CD14-positive monocyte (primary cell): ENCODE measurements at places on chromosomes 12 and 14. TPM values are rescaled to one million over a fixed set of nuclear protein-coding genes. Genes with fewer than 3 reads are reported as not detected.
A peak's percentile ranks its signal among the peaks of the same experiment; 100 is the strongest.

DNA sequence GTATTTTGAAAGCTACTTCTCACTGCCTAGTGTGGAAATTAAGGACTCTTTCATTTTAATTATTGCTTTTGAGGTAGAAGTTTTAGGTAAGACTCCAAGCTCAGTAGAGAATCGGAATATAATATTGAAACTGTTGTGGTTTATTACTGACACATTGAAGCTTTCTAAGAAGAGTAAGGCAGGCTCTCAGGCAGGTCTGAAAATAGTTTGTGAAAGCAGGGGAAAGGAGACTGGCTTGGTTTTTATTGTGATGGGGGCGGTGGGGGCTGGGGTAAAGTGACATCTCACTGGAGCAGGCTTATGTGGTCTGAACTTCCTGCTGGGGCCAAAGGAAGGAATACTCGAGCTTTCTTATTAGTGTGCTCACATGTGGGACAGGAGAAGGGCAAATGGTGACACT, 79.5 kb downstream of the OTOGL start:
- no peak overlapping the region for H3K4me3 ChIP-seq
- H3K4me1 ChIP-seq = no peaks in the 10 kb centered on the region
- no peak for DNase-seq
- H3K27ac ChIP-seq = no peak overlapping the region
- H3K36me3 ChIP-seq = no peaks in the 10 kb centered on the region

GRIP1 gene
- not detected for polyA plus RNA-seq

- H3K4me3 ChIP-seq = no peak overlapping the region
- no peaks in the 10 kb centered on the region for H3K36me3 ChIP-seq
Observed at GRCh38 chr12:52377266-52377665, 8.2 kb downstream of the KRT84 start.

DNA sequence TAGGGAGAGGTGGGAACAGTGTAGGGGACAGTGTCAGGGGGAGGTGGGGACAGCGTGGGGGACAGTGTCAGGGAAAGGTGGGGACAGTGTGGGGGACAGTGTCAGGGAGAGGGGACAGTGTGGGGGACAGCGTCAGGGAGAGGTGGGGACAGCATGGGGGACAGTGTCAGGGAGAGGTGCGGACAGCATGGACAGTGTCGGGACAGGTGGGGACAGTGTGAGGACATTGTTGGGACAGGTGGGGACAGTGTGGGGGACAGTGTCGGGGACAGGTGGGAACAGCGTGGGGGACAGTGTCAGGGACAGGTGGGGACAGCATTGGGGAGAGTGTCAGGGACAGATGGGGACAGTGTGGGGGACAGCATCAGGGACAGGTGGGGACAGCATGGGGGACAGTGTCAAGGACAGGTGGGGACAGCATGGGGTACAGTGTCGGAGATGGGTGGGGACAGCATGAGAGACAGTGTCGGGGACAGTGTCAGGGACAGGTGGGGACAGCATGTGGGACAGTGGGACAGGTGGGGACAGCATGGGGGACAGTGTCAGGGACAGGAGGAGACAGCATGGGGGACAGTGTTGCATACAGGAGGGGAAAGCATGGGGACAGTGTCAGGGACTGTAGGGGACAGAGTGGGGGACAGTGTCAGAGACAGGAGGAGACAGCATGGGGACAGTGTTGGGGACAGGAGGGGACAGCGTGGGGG, 139.0 kb downstream of the TMEM121 start:
- H3K27me3 ChIP-seq = no peaks in the 10 kb centered on the region
- no peak overlapping the region for H3K4me3 ChIP-seq
- H3K36me3 ChIP-seq = no peaks in the 10 kb centered on the region
- DNase-seq = no peak
- H3K4me1 ChIP-seq = no peaks in the 10 kb centered on the region

- no peaks in the 10 kb centered on the region for H3K4me1 ChIP-seq
- DNase-seq = no peak
- no peak overlapping the region for H3K27ac ChIP-seq
- H3K36me3 ChIP-seq = no peaks in the 10 kb centered on the region
- no peaks in the 10 kb centered on the region for H3K27me3 ChIP-seq
Observed at GRCh38 chr12:67773896-67774295, 125.4 kb downstream of the DYRK2 start.

DNA sequence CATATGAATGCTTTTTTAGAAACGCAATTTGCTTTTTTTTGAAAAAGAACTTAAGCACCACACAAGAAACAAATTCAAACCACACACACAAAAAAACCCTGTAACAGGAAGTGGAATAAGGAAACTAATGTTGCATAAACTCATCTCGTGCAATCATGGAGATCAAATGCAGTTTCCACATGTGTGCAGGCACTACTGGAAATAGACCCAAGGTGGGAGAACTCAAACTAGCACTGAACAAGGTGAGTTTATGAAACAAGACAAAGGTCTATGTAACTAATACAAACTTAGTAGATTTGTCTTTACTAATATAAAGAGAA, 17.5 kb downstream of the NIN start:
- peaks cover 65% of the 10 kb centered on the region for H3K4me1 ChIP-seq
- peak overlapping the region; percentile 25 for H3K4me3 ChIP-seq
- H3K36me3 ChIP-seq = peaks cover under 1% of the 10 kb centered on the region
- no peaks in the 10 kb centered on the region for H3K27me3 ChIP-seq

DNA sequence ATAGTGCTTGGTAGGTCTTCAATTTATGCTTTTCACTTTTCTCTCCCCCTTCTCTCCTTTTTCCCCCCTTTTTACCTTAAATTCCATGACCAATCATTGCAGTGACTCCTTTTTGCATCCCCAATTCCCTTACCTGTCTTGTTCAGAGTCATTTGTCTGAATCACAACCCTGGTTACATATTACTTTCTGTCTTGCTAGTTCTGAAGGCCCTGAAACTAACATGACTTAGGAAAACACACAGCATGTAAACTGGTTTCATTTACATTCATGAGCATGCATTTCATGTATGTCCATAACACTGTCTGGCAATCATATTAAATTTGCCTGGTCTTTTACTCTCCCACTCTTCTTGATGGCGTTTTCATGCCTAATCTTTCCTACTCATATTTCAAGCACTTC, 20.3 kb upstream of the FOXG1 start:
- H3K4me1 ChIP-seq = no peaks in the 10 kb centered on the region
- no peaks in the 10 kb centered on the region for H3K36me3 ChIP-seq
- H3K4me3 ChIP-seq = no peak overlapping the region

SLC25A47 gene
- not detected for polyA plus RNA-seq

DNA sequence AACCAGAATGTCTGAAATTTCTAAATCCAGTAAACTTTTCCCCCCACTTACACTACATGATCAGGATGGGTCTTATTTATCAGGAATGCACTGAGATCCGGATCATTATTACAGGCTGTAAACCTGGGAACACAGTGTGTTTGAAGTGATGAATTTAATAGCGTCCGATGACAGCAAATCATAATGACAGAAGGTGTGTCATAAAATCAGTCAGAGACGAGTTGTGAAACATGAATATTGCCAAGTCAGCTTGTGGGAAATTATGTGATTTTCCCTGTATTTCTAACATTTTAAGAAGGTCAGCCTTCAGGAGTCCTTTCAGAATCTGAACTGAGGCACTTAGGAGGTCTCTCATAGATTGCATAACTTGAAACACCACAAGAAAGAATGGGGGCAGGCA, 36.7 kb downstream of the RERG start:
- H3K27ac ChIP-seq = no peak overlapping the region
- no peak for DNase-seq
- H3K4me3 ChIP-seq = no peak overlapping the region
- H3K36me3 ChIP-seq = no peaks in the 10 kb centered on the region
- H3K4me1 ChIP-seq = no peaks in the 10 kb centered on the region

DNA sequence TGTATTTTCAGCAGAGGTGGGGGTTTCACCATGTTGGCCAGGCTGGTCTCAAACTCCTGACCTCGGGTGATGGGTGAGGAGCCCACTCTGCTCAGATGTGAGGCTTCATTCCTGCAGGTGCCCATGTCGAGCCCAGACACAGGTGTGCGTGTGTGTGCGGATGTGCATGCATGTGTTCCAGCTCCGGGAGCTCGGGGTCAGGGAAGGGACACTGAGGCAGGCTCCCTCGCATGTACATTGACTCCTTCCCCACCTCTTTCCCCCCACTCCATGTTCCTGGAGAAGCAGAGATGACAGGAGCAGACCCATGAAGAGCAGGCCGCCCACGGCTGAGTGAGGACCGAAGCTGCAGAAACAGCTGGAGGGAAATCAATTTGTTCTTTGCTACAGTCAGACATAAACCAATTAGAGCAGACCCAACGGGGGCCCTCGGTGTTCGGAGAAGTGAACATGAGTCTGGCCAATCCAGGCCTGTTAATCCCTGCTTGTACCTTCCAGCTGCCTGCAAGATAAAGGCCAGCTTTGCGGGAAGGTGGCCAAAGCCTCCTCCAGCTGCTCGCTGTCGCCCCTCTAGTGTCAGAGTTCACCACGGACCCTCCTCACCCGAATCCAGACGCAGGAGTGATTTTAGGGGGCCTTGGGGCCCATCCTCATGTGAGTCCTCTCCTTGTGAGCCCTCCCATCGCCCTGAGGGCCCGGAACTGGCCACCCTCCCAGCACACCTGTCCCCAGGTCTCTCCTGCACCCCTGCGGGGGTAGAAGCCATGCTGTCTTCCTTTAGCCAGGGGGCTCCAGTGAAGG, 321.0 kb upstream of the RTL1 start:
- no peaks in the 10 kb centered on the region for H3K4me1 ChIP-seq
- no peaks in the 10 kb centered on the region for H3K27me3 ChIP-seq
- no peaks in the 10 kb centered on the region for H3K36me3 ChIP-seq
- DNase-seq = no peak
- no peak overlapping the region for H3K4me3 ChIP-seq
- H3K27ac ChIP-seq = no peak overlapping the region

DNA sequence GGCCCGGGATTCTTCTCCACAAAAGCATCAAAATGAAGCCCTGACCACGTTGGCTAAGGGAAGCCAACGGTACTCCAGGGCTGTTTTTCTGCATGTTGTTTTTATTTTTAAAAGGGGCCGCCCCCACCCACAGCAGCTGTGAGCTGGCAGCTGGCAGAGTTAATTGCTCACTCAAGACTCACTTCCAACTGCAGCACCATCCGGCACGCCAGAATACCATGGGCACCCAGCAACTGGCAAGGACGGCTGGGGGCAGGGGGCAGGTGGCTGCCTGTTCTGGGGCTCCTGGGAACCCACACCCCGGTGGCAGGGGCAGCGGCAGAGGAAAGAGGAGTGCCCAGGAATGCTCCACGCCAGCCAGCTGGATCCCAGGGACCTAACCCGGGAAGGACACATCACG, 44.3 kb downstream of the NCOR2 start:
- no peak overlapping the region for H3K27ac ChIP-seq
- DNase-seq = no peak
- H3K4me1 ChIP-seq = peaks cover 22% of the 10 kb centered on the region
- H3K4me3 ChIP-seq = no peak overlapping the region
- H3K36me3 ChIP-seq = peaks cover 52% of the 10 kb centered on the region
- no peaks in the 10 kb centered on the region for H3K27me3 ChIP-seq

TPH2 gene
- not detected for polyA plus RNA-seq

GRCh38 chr12:44673811-44674210, 202.3 kb downstream of the NELL2 start:
- no peaks in the 10 kb centered on the region for H3K4me1 ChIP-seq
- H3K27ac ChIP-seq = no peak overlapping the region
- no peaks in the 10 kb centered on the region for H3K36me3 ChIP-seq
- H3K27me3 ChIP-seq = no peaks in the 10 kb centered on the region

DNA sequence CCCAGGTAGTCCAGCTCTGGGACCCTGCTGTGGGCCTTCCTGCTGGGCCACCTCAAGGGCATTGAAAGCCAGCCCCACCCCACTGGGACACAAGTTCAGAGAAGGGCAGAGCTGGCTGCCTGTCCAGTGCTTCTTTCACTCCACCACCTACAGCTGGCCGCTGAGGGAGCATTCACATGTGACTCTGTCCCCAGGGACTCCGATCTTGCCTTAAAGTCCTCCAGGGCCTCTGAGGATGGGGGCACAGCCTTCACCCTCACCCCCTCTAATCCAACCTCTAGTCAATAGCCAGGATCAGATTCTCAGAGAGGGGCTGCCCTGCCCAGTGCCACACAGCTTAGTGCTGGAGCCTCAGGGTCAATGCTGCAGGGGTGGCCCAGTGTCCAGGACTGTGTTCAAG, 5.0 kb upstream of the CYP46A1 start:
- no peak for DNase-seq
- no peaks in the 10 kb centered on the region for H3K27me3 ChIP-seq
- H3K27ac ChIP-seq = no peak overlapping the region

RDH12 gene
- not detected for polyA plus RNA-seq

ARHGAP9 gene
- 211 TPM for polyA plus RNA-seq

DNA sequence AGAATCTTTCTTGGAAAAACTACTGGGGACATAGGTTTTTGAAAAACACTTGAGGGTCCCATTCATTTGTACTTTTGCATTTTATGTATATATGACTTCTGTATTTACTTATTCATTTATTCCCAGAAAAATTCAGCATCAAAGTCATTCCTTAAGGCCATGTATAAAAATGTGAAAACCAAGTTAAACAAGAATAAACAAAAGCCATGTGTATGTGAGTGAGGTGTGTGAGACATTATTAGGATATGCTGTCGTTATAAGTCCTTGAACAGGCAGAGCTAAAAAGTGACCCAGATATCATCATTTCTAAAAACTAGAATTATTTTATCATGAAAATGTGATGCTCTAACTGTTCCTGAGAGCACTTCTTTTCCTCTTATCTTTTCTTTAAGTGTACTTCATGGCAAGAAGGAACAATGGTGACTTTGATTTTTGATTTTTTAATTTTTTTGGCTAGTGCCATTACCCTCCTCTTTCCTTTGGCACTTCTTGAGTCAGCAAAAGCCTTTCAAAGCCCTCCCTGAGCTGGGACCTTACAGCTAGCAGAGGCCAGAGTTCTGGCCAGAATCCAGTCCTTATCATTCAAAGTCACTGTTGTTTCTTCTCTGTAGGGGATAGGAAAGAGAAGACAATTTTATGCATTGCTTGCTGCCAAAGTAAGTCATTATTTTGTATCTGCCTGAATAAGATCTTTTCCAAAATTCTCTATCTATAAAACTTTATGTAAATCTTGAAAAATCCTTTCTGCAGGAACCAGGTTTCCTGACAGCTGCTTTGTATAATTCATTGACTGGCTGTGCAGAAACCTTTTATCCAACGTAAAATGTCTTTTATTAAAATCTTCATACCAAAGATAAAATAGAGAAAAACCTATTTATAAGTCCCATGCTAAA, 419.7 kb upstream of the PRICKLE1 start:
- no peaks in the 10 kb centered on the region for H3K27me3 ChIP-seq
- no peak overlapping the region for H3K27ac ChIP-seq
- no peaks in the 10 kb centered on the region for H3K4me1 ChIP-seq
- H3K36me3 ChIP-seq = no peaks in the 10 kb centered on the region
- no peak overlapping the region for H3K4me3 ChIP-seq
- no peak for DNase-seq

CELA1 gene
- polyA plus RNA-seq = 3.0 TPM

KLHL33 gene
- not detected for polyA plus RNA-seq
